ENCODE measurements at places on chromosomes 2 and 18.

DNA sequence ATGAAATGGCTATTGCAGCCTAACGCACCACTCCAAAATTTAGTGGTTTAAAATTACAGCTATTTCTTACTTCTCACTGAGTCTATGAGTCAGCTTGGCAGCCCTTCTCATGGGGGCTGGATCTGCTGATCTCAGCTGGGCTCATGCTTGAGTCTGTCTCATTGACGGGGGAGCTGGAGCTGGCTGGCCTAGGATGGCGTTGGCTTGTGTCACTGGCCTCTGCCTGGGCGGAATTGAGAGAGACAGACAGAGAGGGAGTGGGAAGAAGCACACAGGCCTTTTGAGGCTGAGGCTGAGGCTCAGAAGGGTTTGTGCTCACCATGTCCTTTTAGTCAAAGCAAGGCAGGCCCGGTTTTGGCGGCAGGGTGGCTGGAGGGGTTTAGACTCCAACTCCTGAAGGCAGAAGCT lies 412.1 kb upstream of the MYT1L start:
- DNase-seq = no peak

GRCh38 chr2:44547718-44548117 lies 186.0 kb downstream of the CAMKMT start:
- no peak for DNase-seq

DNA sequence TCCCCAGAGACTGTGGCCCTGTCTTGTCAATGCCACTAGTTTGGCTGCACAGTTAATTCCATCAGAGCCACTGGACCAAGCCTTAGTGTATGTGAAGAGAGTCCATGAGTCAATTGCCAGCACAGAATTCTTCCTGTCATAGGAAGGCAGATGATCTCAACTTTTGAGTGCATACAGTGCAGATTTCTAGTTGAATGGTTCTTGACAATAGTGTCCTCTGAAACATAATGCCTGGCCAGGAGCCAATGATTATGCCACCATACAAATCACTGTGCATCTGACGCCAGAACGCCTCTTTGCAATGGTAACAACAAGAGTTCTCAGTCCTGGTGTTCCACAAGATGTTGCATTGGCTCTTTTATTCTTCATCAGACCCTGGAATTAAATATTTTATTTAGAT lies 7.1 kb downstream of the NEUROD1 start:
- DNase-seq = no peak

DNA sequence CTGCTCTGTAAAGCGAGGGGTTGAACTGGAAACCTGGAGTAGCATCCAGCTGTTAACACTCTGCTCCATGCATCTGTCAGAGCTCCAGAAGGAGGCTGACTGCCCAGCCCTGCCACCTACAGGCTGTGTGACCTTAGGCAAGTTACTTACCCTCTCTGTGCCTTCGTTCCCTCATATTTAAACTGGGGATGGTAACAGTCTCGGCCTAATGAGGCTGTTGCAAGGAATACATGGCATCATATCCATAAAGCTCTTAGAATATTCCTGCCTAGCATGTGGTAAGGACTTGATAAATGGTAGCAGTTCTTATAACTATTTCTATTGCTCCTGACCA lies 80.6 kb downstream of the LRRFIP1 start:
- no peak for DNase-seq

DNA sequence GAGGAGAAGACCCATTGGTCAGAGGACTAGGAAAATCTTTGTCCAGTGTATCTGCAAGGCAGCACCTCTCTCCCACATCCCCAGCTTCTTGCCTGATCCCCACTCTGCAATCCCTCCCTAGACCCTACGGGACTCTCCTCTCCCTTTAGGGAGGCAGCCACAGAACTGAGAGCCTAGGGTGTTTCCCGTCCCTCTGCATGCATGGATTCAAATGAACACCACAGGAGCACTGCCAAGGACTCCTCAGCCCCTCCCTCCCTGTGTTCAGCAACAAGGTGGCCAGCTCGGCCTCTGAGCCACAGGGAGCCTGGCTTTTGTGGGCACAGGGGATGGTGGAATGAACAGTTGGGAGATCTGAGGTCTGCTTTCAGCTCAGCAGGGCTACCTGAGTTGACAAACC lies 117.1 kb downstream of the TXNL1 start:
- no peak for DNase-seq

DNA sequence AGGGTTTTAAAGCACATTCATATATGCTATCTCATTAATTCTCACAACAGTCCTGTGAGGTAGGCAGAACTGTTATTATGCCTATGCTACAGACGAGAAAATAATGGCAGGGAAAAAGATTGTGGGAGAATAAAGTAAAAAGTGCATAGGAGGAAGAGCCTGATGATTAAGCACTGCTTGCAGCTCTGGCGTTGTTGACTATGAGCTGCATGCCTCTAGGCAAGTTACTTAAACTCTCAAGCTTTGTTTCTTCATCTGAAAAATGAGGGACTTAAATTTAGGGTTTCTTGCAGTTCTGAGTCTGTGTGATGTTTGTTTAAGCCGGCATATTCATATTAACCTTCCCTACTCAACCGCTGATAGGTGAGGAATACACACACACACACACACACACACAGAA lies 51.6 kb upstream of the RAPH1 start:
- DNase-seq = no peak

GRCh38 chr2:188050726-188051125 lies 240.9 kb upstream of the GULP1 start:
- DNase-seq = no peak

DNA sequence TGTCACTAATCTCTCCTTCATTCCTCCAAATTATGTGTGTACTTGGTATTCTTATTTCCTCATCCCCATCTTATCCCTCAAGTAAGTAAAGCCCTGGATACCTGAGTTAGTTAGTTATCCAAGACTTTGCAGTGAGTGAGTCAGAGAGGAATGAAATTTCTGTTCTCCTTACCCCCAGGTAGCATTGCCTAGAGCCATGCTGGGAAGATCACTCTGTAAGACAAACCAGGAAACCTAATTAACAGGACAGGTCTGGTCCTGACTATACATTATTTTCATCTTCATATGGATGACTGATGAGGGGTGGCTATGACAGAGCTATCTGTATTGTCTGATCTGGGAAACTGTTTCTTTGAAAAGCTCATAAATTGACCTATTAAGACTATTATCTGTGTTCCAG lies 55.0 kb upstream of the ITGA6 start:
- DNase-seq = no peak

Data from Kasumi-1 (cell line).